ENCODE measurements at places on chromosomes 16 and 17.

GRCh38 chr17:56217921-56218320, 64.6 kb downstream of the ANKFN1 start:
- no peak overlapping the region for H3K27ac ChIP-seq
- no peak for DNase-seq

DNA sequence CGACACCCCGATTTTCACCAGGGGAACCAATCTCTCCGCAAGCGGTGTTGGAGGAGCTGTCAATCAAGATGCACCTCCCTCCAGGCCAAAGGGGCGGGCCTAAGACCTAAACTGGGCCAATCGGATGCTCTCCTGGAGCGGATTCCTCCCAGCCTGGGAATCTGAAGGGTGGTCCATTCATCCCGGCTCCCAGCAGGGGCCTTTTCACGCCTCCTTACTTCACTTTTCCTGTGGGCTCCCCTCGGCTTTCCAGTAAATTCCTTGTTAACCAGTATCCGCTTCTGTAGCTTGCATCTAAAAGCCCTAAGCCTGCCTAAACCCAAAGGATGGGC, 17.1 kb downstream of the C16orf74 start:
- no peaks in the 10 kb centered on the region for H3K27me3 ChIP-seq
- no peak for DNase-seq
- no peak overlapping the region for H3K4me3 ChIP-seq
- H3K27ac ChIP-seq = no peak overlapping the region
- no peaks in the 10 kb centered on the region for H3K4me1 ChIP-seq

- no peaks in the 10 kb centered on the region for H3K36me3 ChIP-seq
- no peaks in the 10 kb centered on the region for H3K4me1 ChIP-seq
- no peak for DNase-seq
- no peak overlapping the region for H3K4me3 ChIP-seq
- H3K27ac ChIP-seq = no peak overlapping the region
Measured at GRCh38 chr17:55122114-55122513, 142.6 kb upstream of the HLF start.

DNA sequence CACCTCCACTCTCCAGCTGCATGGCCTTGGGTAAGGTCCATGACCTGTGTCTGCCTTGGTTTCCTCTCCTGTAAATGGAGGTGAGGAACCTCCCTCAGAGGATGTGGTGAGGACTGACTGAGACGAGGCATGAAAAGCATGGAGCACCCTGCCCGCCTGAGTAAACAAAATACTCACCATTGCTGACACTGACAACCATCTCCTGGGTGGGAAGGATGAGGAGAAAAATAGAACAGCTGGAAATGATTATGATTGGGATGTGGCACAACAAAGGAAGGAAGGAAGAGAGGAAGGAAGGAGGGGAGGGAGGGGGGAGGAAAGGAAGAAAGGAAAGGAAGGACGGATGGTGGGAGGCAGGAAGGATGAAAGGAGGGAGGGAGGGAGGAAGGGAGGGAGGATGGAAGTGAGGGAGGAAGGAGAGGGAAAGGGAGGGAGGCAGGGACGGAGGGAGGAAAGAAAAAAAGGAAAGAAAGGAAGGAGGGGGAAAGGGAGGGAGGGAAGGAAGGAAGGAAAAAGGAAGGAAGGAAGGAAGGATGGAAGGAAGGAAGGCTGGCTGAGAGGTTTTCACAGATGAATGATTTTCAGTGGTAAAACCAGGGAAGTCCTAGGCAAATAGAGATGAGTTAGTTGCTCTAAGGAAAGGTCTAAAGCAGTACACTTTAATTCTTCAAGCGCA, 276.5 kb upstream of the XYLT1 start:
- DNase-seq = no peak
- no peak overlapping the region for H3K4me3 ChIP-seq
- no peaks in the 10 kb centered on the region for H3K4me1 ChIP-seq
- H3K36me3 ChIP-seq = no peaks in the 10 kb centered on the region
- H3K27ac ChIP-seq = no peak overlapping the region
- H3K27me3 ChIP-seq = no peaks in the 10 kb centered on the region

DNA sequence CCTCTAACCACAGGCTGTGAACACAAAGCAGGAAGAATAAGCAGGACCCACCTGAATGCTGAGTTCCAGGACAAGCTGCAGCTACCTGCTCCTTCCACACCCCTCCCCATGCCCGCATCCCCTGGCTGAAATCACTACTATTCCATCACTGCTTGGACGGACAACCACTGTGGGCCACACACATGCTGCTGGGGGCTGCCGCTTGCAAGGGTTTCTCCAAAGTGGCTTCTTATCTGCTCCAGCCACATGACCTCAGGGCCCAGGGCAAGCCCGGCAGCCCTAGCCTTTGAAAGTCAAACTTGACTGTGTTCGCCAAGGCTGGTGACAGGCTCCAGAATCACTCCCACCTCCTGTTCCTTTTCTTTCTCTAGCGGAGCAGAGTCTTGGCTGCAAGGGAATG, 18.4 kb downstream of the FA2H start:
- no peaks in the 10 kb centered on the region for H3K4me1 ChIP-seq
- H3K4me3 ChIP-seq = no peak overlapping the region
- H3K27ac ChIP-seq = peak overlapping the region; percentile 16
- no peak for DNase-seq
- no peaks in the 10 kb centered on the region for H3K27me3 ChIP-seq

DNA sequence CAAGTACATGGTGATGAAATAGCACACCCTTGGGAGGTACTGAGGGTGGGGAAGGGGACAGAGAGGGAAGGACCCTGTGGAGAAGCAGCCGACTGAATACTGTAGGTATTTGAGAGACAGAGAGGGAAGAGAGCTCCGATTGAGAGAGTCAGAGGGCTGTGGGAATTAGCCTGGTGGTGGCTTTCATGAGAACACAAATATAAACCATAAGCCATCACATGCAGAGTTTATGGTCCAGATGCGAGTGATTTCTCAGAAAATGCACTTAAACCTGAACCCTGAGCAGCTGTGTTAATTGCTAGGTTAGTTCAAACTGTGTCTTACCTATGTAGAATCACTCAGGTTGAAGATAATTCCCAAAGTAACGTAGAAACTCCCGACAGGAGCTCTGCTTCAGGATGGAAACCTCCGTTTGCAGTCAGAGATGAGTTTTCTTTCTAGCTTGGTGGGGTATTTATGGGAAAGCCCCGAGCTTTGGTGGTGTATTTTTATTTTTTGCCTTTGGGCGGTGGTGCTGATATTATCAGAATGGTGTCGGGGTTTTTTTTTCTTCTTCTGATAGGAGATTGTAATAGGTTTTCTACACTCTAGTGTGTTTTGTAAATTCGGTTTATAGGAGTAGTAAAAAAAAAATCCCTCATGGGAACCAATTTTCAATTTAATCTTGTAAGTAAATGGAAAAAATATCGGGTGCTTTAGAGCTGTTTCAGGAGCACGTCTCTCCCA, 184.9 kb upstream of the CACNG5 start:
- H3K4me1 ChIP-seq = no peaks in the 10 kb centered on the region
- H3K4me3 ChIP-seq = no peak overlapping the region
- no peaks in the 10 kb centered on the region for H3K36me3 ChIP-seq
- no peaks in the 10 kb centered on the region for H3K27me3 ChIP-seq

- H3K27ac ChIP-seq = no peak overlapping the region
- DNase-seq = no peak
- no peaks in the 10 kb centered on the region for H3K36me3 ChIP-seq
- H3K4me3 ChIP-seq = no peak overlapping the region
Measured at GRCh38 chr17:78981010-78981888, 1.5 kb upstream of the LGALS3BP start.

GRCh38 chr17:16444258-16444886, 29.0 kb downstream of the TRPV2 start:
- no peak for DNase-seq
- no peak overlapping the region for H3K27ac ChIP-seq
- peaks cover 84% of the 10 kb centered on the region for H3K36me3 ChIP-seq
- no peaks in the 10 kb centered on the region for H3K4me1 ChIP-seq

DNA sequence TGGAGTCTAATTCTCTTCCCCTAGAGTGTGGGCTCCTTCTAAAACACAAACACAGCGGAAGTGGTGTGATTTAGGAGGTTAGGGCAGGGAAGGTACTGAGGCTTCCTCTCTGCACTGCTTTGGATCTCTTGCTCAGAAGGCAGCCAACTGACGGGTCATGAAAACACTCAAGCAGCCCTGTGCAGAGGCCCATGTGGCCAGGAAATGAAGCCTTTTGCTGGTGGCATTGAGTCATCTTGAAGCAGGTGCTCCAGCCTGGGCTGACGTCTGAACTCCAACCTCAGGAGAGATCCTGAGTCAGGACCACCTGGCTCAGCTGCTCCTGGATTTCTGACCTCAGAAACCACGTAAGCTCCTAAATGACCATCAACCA, 72.9 kb downstream of the MRM1 start:
- H3K27me3 ChIP-seq = no peaks in the 10 kb centered on the region
- H3K36me3 ChIP-seq = no peaks in the 10 kb centered on the region
- no peak overlapping the region for H3K4me3 ChIP-seq
- no peak overlapping the region for H3K27ac ChIP-seq
- no peak for DNase-seq

DNA sequence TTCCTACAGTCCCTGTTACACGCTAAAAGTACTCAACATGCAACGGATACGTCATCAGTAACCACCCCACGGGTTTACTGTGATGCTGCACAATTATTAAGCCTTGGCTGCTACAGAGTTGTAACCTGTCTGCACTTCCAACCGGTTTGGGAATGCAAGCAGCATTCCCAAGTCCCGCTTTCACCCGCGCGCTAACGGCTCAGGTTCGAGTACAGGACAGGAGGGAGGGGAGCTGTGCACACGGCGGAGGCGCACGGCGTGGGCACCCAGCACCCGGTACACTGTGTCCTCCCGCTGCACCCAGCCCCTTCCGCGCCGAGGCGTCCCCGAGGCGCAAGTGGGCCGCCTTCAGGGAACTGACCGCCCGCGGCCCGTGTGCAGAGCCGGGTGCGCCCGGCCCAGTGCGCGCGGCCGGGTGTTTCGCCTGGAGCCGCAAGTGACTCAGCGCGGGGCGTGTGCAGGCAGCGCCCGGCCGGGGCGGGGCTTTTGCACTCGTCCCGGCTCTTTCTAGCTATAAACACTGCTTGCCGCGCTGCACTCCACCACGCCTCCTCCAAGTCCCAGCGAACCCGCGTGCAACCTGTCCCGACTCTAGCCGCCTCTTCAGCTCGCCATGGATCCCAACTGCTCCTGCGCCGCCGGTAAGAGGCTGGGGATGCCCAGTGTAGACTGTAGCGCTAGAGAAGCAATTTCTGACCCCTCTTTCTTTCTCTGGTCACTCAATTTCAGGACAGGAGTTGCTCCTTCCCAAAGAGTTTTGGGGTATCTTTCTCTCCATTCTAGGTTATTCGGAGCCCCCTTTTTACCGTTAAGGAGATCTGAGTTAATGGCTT, at the start of gene MT2A:
MT2A (plus strand) TSS at position 542 of the 833 bp plus-strand sequence; CDS start at position 614, 72 bp downstream.
- H3K27me3 ChIP-seq = no peaks in the 10 kb centered on the region
- peak; percentile 92 for DNase-seq
- peak within 1 kb of the TSS; percentile 67 for H3K4me3 ChIP-seq
- H3K27ac ChIP-seq = peak within 1 kb of the TSS; percentile 76

DNA sequence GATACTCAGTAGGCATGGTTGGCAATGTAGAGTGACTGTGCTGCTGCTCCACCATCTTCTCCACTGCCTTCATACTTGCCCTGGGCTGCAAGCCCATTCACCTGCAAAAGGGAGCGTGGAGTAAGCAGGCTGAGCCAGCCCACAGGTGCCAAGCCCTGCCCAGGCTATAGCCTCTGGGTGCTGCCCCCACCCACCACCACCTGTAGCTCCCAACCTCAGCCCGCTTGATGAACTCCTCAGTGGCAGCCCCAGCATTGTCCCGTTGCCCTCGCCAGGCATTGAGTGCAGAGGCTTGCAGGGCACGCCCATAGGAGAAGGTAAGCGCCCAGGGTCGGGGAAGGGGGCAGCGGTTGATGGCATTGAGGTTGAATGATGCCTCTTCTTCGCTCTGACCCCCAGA, 2.2 kb upstream of the PIGS start:
- no peaks in the 10 kb centered on the region for H3K27me3 ChIP-seq
- H3K36me3 ChIP-seq = no peaks in the 10 kb centered on the region
- no peak for DNase-seq
- H3K4me3 ChIP-seq = no peak overlapping the region
- H3K4me1 ChIP-seq = no peaks in the 10 kb centered on the region

- DNase-seq = peak; percentile 8
- no peak overlapping the region for H3K27ac ChIP-seq
- no peaks in the 10 kb centered on the region for H3K4me1 ChIP-seq
- no peaks in the 10 kb centered on the region for H3K36me3 ChIP-seq
- H3K27me3 ChIP-seq = no peaks in the 10 kb centered on the region
- H3K4me3 ChIP-seq = no peak overlapping the region
Measured at GRCh38 chr17:66507103-66507923, 204.9 kb downstream of the PRKCA start.

DNA sequence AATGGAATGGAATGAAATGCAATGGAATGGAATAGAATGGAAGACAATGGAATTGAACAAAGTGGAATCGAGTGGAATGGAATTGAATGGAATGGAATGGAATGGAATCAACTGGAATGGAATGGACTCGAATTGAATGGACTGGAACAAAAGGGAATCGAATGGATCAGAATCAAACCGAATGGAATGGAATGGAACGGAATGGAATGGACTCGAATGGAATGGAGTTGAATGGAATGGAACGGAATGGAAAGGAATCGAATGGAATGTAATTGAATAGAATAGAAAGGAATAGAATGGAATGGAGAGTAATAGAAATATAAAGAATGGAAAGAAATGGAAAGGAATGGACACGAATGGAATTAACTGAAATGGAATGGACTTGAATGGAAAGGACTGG, 475.2 kb upstream of the WSB1 start:
- no peaks in the 10 kb centered on the region for H3K36me3 ChIP-seq
- no peak overlapping the region for H3K4me3 ChIP-seq
- no peaks in the 10 kb centered on the region for H3K4me1 ChIP-seq
